ENCODE measurements at places on chromosomes 11 and 22.

GRCh38 chr11:65414776-65415498, 7.7 kb upstream of the NEAT1 start:
- no peak for DNase-seq

GRCh38 chr11:61626580-61627380, 45.9 kb upstream of the SYT7 start:
- DNase-seq = no peak

DNA sequence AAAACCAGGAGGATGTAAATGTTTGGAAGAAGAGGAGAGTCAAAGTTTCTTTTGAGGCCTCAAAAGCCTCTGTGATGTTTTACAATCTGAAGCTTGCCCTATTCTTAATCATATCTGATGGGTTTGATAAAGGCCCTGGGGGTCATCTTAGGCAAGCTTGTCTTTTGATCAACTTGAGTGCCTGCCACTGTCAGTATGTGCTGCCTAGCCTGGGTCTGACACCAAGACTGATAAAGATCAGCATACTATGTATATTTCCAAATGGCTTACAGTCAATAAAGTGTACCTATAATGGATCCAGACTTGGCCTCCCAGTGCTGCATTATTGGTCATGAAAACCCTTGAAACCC, 12.7 kb downstream of the EHF start:
- DNase-seq = no peak

DNA sequence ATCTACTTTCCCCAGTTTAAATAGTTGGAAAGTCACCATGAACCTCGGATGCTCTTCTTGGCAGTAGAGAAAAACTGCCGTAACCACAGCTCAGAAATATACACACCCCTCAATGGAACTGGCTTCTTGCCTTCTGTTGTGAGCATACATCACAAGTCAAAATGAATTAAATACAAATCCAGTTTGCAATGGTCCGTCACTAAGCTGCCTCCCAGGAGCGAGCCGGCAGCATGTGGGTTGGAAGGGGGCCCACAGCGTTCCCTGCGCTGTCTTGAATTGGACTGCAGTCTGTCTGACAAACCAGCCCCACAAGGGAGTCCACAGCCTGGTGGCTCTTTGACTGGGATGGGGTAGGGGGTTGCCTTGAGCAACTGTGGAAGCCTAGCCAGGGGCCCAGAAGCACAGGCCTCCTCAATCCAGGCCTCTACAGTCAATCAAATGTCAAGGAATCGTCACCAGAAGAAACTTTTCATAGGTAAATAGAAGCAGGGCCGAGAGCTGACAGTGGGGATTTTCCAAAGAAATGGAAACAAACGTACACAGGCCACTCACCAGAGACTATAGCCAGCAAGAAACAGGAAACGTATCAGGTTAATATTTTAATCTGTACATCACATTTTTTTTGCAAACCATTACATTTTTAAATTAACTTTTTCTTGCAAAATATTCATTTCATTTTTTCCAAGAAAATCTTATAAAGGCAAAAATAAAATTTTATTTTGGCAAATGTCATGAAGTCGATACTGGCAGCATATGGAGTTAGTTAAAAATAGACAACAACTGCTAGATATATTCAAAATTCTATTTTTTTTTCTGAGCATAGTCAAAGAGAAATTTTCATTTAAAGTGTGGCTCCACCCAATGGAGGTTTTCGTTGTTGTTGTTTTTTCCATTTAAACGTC, 38.5 kb downstream of the C11orf58 start:
- DNase-seq = no peak

DNA sequence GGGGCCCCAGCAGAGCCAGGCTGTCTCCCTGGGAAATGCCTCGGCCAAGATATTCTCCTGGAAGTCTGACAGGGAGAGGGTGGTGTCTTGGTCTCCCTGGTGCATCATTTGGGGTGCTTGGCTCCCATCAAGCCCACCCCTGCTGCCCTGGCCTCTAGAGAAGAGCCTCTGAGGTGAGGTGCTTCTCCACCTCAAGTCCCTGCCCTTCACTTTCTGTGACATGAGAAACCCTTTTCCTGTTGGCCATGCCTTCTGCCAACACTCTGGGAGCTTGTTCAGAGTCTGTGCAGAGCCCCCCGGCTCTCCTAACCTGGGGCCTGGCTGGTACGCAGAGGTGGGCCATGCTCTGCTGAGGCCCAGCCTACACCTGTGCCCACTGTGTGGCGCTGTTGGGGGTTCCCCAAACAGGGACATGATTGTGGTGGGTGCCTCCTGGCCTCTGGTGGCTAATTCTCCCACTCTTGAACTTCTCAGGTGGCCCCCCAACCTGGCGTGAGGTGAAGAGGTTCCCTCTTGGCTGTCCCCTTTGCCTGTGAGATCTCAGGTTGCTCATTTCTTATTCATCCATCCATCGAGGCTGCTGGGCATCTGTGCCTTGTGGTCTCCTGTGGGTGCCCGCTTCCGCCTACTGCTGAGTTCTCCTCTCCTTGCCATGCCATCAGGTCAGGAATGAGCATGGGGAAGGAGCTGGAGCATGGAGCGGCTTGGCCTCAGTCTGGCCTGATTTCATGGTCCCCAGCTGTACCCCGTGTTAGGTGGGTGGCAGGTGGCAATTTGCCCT, 19.2 kb upstream of the DGCR8 start:
- DNase-seq = no peak
